ENCODE measurements at places on chromosomes 11 and 22.

DNA sequence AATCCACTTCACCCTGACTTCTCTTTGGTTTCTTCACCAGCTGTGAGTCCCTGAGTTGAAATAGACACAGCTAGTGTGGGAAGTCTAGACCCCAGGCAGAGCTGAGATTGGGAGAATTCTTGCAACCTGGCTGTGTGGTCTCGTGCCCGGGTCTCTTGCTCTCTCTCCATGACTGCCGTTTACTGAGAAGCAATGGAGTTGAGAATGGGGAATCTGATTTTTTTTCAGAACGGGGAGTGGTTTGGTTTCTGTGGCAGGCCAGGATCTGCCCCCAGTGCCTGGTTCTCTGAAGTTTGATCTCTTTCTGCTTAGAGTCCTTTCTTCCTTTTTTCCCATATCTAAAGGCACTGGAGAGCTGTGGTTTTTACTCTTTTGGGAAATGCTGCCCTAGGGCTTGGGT is 1.5 kb downstream of the SIDT2 start:
- H3K4me1 ChIP-seq: peaks cover 38% of the 10 kb centered on the region
- peaks cover 14% of the 10 kb centered on the region for H3K36me3 ChIP-seq
- peak; percentile 45 for DNase-seq
- no peaks in the 10 kb centered on the region for H3K27me3 ChIP-seq

DNA sequence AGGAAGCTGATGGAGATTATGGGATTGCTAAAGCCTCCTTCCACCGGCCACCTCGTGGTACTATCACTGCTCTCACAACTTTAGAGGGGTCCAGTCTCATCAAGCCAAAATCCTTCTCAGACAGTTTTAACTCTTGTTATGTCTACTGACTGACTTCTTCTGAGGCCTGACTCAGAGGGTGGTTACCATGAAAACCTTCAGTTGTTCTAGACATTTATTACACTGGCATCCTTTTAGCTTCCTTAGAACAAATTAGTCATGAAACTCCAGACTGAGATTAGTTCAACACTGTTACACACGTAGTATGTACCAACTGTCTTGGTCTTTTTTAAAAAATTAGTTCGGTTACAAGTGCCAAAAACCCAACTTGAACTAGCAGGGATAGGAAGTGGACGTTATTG is 7.5 kb downstream of the DIXDC1 start:
- no peaks in the 10 kb centered on the region for H3K36me3 ChIP-seq
- DNase-seq: no peak
- no peaks in the 10 kb centered on the region for H3K27me3 ChIP-seq
- H3K27ac ChIP-seq: no peak overlapping the region

DNA sequence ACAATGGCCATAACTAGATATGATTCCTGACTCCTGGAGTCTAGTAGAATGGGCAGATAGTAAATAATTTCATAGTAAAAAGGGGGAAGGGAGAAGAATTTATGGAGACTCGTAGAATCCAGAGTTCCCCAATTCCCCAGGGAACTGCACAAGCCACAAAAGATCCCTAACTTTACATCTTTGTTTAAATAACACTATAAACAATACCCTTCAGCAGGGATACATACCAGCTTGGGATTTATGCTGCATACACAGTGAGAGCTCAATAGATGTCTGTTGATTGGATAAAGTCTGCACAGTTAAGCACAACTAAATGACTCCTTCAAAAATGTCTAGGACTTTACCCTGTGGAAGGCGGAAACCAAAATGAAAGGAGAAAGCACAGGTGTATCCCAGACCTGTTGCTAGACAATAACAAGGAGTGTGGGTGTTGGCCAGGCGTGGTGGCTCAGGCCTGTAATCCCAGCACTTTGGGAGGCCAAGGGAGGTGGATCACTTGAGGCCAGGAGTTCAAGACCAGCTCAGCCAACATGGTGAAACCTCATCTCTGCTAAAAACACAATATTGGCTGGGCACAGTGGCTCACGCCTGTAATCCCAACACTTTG is 6.8 kb downstream of the SLC35F2 start:
- no peak overlapping the region for H3K4me3 ChIP-seq
- DNase-seq: no peak
- no peaks in the 10 kb centered on the region for H3K27me3 ChIP-seq
- no peaks in the 10 kb centered on the region for H3K4me1 ChIP-seq

- no peak overlapping the region for H3K27ac ChIP-seq
- H3K4me1 ChIP-seq: no peaks in the 10 kb centered on the region
- DNase-seq: no peak
- no peaks in the 10 kb centered on the region for H3K27me3 ChIP-seq
- H3K4me3 ChIP-seq: no peak overlapping the region
- H3K36me3 ChIP-seq: no peaks in the 10 kb centered on the region
Measured at GRCh38 chr11:114036147-114036811, 23.2 kb upstream of the ZBTB16 start.

DNA sequence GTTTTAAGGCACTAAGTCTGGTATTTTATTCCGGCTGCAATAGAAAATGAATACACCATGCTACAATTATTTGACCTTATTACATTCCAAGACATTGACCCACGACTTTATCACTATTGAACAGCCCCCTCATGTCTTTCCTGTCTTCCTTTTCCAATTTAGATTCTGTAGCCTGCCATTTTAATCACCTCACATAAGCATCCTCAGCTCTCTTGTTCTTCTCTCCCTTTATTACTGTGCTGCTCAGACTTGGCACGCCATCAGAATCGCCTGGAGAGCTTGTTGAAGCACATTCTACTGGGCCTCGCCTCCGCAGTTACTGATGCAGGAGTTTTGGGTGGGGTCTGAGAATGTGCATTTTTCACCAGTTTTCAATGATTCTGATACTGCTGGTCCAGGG is 38.7 kb upstream of the SWAP70 start:
- H3K4me3 ChIP-seq: no peak overlapping the region
- no peak for DNase-seq
- no peak overlapping the region for H3K27ac ChIP-seq
- no peaks in the 10 kb centered on the region for H3K27me3 ChIP-seq
- H3K4me1 ChIP-seq: no peaks in the 10 kb centered on the region
